KG1 (cell line): ENCODE measurements at places on chromosomes 3 and 15.

DNA sequence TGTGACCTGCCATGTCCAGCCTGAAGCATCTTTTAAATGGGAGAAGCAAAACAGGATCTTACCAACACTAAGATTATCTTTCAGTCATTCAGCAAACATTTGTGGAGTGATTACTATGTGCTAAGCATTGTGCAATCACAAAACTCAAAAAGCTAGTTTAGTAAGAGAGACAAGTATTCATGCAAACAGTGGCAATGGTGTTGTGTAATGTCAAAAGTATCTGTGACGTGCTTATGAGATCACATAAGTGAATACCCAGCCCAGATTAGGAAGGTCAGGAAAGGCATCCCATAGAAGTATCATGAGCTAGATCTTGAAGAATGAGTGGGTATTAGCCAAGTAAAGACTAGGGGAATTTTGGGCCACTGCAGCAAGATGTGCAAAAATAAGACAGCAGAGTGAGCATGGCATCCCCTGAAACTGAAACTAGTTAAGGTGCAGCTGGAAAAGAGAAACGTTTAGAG lies 32.1 kb downstream of the SEC62 start:
- no peak for DNase-seq

GRCh38 chr3:160183345-160184076 lies 41.7 kb upstream of the C3orf80 start:
- no peak for DNase-seq

DNA sequence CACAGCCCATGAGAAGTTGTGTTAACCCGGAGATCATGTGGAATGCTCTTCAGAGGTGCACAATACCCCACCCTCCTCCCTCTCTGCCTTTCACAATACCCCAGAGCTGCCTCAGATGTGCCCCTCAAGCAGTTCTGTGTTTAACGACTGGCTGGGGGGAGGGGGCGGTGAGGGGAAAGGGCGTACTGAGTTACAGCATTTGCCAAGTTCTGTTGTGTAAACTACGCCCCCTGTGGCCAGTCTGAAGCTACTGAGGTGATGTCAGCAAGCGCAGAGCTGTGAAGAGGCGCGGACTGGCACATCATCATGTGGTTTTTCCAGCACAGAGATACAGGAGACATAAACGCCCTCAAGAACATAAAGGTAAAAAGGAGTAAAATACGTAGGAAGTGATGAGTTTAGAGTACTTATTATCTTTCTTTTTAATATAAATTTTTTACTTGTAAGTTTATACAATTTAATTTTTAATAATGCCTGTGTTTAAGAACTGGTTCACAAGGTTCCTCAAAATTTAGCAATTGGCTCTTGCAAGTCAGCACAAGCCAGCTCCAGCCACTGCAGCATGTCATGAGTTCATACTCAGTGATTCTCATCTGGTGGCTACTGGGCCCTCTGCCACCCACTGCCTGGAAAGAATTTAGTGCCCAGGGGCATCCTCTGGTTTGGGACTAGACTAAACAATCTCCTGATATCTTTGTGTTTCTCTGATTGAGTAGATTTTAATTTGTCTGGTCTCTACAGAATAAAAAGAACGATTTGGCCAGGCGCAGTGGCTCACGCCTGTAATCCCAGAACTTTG lies 1.7 kb downstream of the EPB42 start:
- no peak for DNase-seq

DNA sequence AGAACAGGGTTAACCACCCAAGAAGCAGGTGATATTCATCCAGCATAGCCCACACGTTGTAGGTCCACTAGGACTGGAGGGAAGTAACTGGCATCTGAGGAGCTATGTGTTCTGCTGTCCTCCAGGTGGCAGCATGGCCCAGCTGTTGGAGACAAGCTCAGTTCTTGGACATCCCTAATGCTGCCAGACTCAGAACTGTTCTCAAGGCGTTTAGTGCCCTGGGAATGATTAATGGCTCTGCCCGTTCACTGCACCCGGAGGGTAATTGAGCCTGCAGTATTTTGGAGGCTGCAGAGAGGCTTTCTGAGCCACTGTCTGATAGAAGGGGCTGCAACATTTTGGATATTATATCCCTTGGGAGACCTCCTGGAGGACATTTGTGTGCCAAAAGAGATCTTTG lies 521.3 kb upstream of the SEMA6D start:
- DNase-seq, result peak; percentile 19

DNA sequence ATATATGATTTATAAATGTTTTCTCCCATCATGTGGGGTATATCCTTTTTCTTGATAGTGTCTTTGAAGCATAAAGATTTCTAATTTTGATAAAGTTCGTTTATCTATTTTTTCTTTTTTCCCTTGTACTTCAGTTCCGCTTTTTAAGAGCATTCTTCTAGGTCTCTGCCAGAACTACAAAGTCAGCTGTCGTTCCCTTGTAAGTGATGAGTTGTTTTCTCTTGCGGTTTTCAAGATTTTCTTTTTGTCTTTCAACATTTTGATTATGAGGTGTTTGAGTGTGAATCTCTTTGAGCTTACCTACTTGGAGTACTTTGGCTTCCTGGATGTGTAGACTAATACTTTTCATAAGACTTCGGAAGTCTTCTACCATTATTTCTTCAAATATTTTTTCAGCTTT lies 9.3 kb upstream of the PRICKLE2 start:
- no peak for DNase-seq

GRCh38 chr3:144380849-144381248 lies 409.2 kb downstream of the DIPK2A start:
- no peak for DNase-seq

DNA sequence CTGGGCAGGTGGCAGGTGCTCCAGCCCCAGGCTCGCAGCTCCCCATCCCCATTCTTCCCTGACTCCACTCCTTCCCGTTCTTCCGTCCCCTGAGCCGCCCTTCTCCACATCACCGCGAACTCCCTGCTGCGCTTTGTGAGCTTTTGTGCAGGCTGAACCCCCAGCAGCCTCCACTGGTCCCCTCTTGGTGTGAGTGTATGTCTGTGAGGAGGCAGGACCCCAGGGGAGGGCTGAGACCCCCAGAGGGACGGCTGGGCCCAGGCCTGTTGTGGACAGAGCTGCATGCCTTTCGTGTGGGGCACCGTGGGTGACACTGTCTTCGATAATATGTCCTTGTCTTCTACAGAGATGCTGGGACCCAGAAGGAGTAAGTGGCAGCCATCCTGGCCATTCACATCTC lies 7.3 kb upstream of the ITIH3 start:
- no peak for DNase-seq

GRCh38 chr3:61574854-61575253 lies 13.5 kb downstream of the PTPRG start:
- DNase-seq, result no peak

GRCh38 chr15:28022961-28023360 lies 76.2 kb downstream of the OCA2 start:
- DNase-seq, result no peak

- DNase-seq, result no peak
These were observed 1.8 kb upstream of the ZNF385D start for GRCh38 chr3:21752749-21753347.

GRCh38 chr3:78035131-78035641 lies 995.3 kb downstream of the ROBO2 start:
- DNase-seq, result no peak

GRCh38 chr3:132198516-132198915 lies 118.7 kb upstream of the ACP3 start:
- no peak for DNase-seq

GRCh38 chr3:131361464-131362421 lies 19.8 kb upstream of the NUDT16 start:
- DNase-seq, result no peak

DNA sequence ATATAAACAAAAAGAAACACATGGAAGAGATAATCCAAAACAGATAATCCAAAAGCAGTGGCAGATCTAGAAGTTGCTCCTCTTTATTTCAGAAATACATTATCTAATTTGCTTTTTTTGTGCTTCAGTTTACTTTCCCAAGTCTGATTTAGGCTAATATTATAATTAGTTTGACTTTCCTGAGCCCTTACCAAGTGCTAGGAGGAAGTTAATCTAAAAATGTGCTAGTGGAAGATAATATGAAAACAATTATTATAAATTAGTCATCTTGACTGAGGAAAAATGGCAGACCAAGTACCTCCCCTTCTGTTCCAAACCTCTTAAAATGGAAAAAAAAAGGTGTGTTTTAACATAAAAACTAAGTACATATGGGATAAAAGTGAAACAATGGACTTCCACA lies 17.5 kb downstream of the SLC9A9 start:
- no peak for DNase-seq

DNA sequence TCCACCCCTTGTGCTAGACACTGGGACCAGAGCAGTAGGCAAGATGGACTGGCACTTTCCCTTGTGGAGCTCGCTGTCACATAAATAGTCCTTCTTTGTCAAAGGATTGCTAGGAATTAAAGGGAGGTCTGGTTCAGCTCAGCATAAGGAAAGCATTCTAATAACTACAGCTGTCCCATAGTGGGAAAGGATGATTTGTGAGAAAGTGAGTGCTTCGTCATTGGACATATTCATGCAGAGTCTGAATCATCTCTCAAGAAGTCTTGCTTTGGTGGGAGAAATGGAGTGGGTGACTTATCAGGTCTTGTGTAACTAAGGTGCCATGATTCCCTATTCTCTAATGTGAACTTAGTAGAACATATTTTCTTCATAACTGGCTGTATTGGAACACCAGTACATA lies 14.7 kb downstream of the PPARG start:
- no peak for DNase-seq

DNA sequence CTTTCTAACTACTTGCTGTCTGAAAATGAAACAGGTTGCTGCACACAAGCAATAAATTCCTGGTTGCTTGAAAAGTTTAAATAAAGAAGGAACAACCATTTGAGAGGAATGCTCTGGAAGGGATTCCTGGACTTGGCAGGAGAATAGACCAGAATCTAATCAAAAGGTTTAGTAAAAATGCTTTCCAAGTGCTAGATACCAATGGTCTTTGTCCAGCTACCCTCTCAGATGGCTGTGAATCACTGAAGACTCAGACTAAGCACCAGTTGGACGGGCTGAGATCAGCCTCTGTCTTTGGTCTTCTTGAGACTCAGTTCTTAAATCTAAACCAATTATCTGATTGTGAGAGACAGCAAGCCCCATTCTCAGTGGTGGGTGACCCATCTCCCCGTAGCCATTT lies 27.7 kb upstream of the LPP start:
- no peak for DNase-seq

DNA sequence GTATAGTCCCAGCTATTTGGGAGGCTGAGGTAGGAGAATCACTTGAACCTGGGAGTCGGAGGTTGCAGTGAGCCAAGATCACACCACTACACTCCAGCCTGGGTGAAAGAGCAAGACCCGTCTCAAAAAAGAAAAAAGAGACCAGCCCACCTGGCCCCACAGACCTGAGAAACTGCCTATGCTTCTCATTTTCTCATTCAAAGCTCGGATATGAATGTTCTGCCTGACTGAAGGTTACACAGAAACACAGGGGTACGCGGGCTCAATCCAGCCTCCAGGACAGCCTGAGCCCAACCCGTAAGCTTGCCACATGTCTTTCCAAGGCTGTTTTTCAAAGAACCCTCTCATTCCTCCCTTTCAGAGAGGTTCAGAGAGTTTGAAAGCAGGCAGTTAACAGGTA lies 9.7 kb upstream of the LRRC15 start:
- no peak for DNase-seq

DNA sequence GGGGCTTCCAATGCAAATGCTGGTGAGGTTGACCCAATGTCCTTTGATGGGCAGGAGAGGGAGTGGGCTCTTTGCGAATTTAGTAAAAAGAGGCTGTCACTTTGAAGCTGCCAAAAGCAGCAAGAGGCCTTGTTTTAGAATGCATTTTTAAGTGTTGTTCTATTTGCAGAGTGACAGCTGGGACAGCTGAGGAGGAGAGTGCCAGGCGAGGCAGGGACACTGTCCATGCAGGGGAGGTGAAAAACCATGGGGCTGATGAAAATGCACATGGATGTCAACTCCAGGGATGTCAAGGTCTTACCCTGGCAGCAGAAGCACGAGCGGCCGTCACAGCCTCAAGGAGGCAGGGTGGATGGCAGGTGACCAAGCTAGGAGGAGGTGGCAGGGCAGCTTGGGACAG lies 279.8 kb downstream of the ADAMTS17 start:
- DNase-seq, result no peak

- no peak for DNase-seq
These were observed 8.1 kb downstream of the CPN2 start for GRCh38 chr3:194342861-194343560.

DNA sequence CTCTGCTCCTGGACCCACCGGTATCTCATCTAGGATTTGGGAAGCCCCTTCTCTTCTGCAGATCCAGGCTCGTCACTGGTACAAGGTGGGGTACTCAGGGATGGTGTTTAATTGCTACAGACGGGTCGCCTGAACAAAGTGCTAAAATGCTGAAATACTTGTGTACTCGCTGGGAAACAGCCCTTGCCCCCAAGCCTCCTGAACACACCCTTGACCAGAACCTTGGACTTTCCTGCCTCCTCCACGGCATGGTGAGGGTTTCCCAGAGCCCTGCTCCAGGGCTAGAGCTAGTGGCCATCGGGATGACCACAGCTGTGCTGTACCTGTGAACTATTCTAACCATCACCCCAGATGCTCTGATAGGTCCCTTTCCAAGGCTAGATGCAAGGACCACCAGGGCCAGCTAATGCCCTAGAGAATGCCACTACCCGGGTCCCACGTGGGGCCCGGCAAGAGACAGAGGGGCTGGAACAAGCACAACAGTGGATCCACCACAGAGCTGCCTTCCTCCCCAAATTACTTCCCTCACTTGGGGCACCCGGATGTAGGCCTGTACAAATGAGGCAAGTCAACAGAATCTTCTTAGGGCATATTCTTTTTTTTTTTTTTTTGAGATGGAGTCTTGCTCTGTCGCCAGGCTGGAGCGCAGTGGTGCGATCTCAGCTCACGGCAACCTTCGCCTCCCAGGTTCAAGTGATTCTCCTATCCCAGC lies 267.3 kb downstream of the FOXP1 start:
- DNase-seq, result no peak

DNA sequence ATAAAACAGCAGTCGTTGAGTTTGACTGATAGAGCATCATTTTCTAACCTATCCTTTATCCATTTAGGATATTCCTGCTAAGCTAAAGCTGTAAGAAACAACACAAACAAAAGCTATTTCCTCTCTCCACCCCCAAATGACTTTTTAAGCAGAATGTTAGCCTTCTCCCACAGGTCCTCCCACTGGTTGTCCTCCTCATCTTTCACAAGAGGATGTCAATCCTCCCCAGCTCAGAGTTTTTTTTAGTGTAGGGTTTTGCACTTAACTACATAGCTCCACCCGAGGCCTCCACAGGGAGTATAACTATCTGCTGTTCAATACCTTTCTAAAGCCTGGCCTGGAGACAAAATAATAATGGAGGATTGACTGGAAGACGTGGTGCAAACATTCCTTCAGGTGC lies 7.8 kb downstream of the SETMAR start:
- no peak for DNase-seq

- DNase-seq, result no peak
These were observed 37.2 kb downstream of the UBE2E2 start for GRCh38 chr3:23240171-23240785.

DNA sequence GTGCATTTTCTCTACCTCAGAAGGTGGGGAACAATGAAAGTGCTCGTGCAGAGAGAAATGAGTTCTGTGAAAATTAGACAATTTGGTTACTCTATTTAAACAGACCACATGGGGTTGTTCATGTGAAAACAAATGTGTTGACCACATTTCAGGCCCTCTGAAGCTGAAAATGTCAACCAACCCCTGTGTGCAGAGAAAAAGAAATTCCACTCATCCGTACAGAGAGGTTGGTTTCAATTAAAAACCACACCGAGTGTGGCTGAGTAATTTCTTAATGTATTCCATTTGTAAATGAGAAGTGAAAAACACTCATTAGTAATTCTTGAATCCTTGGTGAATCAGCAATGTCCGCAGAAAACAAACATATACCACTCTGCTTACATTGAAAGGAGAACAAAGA lies 46.9 kb upstream of the SLC7A14 start:
- DNase-seq, result no peak

- no peak for DNase-seq
These were observed 1.7 kb downstream of the ANXA2 start for GRCh38 chr15:60396100-60396499.
